GOT3 (cell line): ENCODE measurements at places on chromosomes 7 and 10.

DNA sequence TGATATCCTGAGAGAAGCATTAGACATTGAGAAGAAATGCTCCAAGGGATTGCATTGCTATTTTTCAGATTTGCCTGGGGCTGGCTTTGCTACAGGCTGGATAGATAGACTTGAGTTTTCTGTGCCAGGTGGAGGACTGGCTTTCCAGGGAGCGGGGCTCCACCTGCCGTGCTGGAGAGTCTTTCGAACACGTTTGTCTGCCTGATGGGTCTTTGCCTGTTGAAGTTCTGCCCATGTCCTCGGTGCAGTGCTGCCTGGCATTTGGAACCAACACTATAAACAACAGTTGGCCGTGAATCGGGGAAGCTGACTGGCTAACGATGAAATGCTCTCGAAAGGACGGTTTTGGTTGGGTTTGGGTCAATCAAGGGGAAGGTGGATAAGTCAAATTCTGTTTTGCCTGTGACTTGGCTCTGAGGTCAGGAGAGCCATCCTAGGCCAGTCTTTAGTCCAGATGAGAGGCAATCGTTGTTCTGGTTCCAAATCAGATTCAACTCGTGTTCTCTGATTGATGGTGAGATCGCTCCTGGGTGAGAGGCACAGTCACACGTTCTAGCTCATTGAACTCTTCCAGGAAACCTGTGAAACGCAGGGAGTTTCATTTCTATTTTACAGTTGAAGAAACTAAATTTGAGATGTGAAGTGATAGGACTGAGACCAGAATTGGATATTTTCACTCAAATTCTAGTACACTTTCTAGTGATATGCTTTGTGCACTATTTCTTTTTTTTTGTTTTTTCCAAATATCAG, 599.0 kb downstream of the TYW1 start:
- DNase-seq = no peak

GRCh38 chr10:111075577-111076185, 1.1 kb upstream of the ADRA2A start:
- DNase-seq = no peak

GRCh38 chr10:79221110-79222051, 125.9 kb upstream of the PPIF start:
- no peak for DNase-seq

- DNase-seq = no peak
Measured at GRCh38 chr10:7354330-7355047, 56.3 kb downstream of the SFMBT2 start.

GRCh38 chr7:48101968-48102367, 12.9 kb downstream of the UPP1 start:
- DNase-seq = no peak

- DNase-seq = no peak
Measured at GRCh38 chr10:131198843-131199242, 112.7 kb downstream of the TCERG1L start.

DNA sequence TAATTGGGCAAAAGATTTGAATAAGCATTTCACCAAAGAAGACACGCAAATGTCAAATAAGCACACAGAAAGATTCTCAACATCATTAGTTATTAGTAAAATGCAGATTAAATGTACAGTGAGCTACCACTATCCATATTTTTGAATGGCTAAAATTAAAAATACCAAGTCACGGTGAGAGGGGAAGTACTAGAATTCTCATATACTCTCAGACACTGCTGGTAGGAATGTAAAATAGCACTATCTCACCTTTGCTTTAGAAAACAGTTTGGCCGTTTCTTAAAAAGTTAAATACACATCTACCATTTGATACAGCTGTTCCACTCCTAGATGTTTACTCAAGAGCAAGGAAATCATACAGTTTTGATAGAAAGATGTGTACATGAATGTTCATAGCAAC, 115.8 kb upstream of the CELF2 start:
- no peak for DNase-seq

GRCh38 chr10:64286533-64286932, 765.3 kb downstream of the REEP3 start:
- no peak for DNase-seq

- no peak for DNase-seq
Measured at GRCh38 chr10:10785627-10786026, 232.0 kb upstream of the CELF2 start.

DNA sequence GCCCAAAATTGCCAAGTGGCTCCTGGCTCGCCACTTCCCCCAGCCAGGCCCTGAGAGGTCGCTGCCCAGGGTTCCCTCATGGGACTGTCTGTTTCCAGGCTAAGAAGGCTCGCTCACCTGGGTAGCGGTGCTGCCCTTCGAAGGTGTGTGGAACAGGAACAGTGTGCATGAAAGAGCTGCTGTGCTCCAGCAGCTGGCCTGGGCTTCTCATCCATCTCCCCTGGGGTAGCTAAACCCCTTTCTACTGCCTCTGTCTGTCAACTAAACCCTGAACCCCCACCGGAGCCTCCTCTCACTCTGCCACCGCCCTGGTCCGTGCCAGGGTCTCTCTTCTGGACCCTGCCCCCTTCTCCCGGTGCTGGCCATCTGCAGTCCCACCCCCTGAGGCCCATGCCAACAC, 152.9 kb downstream of the EBF3 start:
- DNase-seq = no peak
